NCI-H2171 treated with DMSO at 0.1 percent for 48 hours (cell line): ENCODE measurements at places on chromosomes 7 and 10.

GRCh38 chr10:112307358-112308124 lies 24.3 kb downstream of the TECTB start:
- DNase-seq: peak; percentile 12

DNA sequence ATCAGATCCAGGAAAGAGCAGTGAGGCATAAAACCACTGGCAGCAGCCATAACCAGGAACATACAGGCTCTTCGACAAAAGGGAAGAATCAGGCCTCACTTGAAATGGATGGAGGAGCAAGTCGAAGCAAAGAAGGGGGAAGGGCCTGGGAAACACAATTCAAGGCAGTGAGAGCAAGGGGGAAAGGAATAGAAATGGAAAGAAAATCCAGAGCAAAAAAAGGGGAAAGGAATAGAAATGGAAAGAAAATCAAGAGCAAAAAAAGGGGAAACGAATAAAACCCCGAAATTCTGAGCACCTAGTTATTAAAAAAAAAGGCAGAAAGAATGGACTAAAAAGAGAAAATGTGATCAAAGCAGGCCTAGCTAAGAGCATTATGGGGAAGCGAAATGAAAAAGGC lies 24.1 kb upstream of the PRKAR2B start:
- no peak for DNase-seq

DNA sequence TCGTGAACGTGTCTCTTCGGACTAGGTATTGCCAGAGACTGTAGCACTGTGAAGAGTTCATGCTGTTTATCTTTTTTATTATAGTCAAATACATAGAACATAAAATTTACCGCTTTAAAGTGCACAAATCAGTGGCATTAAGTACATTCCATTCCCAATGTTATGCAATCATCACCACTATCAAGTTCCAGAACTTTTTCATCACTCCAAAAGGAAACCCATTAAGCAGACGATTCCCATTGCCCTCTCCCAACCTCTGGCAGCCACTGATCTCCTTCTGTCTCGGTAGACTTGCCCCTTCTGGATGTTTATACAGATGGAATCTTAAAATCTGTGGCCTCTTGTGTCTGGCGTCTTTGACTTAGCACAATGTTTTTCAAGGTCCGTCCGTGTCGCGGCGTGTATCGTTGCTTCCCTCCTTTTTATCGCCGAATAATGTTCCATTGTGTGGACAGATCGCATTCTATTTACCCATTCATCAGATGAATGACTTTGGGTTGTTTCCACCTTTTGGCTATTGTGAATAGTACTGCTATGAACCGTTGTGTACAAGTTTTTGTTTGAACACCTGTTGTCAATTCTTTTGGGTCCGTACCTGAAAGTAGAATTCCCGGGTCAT lies 2.7 kb downstream of the PROSER2 start:
- DNase-seq: no peak

- DNase-seq: no peak
Measured at GRCh38 chr10:15781381-15781960, 61.7 kb upstream of the ITGA8 start.

- peak; percentile 70 for DNase-seq
Measured at GRCh38 chr7:6210621-6211372, 61.6 kb downstream of the CYTH3 start.

GRCh38 chr10:28091913-28092312 lies 93.0 kb upstream of the ODAD2 start:
- no peak for DNase-seq

GRCh38 chr7:82808633-82809032 lies 354.1 kb downstream of the PCLO start:
- DNase-seq: no peak

DNA sequence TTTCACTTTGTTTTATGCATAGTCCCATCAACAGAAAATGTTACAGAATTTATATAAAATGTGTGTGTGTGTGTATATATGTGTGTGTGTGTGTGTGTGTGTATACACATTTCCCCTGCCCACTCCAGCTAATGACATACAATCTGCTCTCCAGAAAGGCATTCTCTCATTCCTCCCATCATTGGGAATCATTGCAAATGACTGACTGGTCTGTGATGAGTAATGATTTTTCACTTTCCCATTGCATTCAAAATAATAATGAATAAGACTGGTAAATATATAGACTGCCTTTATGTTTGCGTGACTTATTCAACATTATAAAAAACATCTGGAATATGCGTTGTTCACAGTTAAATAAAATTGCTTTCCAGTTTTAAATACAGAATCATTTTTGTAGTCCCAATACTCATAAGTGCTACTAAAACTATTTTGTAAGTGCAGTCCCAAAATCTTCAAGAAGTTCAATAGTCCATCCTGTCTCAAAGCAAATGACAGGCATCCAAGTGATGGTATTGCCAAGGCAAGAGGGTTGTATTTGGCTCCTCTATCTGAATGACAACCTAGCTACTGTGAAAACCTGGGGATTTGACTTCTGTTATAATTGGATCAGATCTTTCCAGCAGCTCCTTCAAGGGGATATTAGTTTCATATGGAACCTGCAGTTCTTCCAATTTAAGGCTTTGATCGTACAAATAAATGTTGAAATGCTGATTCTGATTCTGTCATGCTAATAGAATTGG lies 150.9 kb downstream of the POLR1F start:
- DNase-seq: no peak

GRCh38 chr7:36287371-36288241 lies 102.1 kb upstream of the ANLN start:
- peak; percentile 38 for DNase-seq

DNA sequence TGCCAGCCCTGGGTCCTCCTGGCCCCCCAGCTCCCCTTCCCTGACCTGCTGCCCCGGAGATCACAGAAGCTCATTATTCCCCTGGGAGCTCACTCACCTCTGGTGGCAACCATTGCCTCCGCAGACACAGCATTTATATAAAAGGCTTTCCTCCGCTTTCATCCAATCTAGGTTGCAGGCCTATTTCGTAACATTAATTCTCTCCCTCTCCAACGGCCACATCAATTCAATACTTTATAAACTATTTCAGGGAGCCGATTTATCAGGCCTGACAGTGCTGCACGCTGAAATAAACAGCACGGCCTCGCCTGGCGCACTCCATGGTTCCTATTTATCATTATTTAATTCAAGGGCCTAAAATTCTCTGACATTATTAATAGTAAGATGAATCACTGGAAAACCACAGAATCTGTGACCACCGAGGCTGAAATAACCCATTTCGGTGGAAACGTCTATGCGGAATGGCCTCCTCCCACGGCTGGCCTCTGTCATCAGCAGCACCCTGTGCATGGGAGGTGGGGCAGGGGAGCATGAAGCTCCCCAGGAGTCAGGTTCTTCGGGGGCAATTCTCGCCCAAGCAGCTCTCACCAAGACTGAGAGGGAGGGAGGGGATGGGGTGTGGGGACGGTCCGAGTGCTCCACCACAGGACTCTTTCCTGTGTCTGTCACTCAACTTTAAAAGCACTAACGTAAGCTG lies 249.3 kb upstream of the PFKP start:
- no peak for DNase-seq

- peak; percentile 92 for DNase-seq
Measured at GRCh38 chr7:5425507-5426225, 2.0 kb upstream of the TNRC18 start.

DNA sequence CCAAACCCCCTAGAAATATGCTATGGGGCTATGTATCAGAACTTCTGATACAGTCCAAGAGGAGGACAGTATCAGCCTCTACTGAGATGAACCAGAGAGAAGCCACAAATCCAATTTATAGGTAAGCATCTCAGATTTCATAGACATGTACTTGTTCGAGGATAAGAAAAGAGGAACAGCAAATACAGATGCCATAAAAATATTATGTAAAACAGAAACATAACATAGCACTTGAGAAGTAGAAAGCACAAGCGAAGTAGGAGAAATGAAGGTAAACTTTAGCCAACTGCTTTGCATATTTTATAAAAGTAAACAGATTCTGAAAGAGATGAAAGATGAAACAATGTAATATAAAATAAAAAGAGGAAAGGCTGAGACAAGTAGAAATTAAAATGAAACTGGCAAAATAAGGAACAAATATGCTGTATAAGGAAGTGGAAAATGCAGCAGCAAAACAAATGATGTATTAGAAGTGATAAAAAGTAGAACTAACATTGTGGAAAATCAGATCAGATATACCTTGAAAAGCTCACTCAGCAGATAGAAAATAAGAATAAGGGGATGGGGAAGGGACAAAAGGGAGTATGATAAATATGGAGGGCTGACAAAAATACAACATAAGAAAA lies 135.1 kb downstream of the SKAP2 start:
- DNase-seq: no peak

DNA sequence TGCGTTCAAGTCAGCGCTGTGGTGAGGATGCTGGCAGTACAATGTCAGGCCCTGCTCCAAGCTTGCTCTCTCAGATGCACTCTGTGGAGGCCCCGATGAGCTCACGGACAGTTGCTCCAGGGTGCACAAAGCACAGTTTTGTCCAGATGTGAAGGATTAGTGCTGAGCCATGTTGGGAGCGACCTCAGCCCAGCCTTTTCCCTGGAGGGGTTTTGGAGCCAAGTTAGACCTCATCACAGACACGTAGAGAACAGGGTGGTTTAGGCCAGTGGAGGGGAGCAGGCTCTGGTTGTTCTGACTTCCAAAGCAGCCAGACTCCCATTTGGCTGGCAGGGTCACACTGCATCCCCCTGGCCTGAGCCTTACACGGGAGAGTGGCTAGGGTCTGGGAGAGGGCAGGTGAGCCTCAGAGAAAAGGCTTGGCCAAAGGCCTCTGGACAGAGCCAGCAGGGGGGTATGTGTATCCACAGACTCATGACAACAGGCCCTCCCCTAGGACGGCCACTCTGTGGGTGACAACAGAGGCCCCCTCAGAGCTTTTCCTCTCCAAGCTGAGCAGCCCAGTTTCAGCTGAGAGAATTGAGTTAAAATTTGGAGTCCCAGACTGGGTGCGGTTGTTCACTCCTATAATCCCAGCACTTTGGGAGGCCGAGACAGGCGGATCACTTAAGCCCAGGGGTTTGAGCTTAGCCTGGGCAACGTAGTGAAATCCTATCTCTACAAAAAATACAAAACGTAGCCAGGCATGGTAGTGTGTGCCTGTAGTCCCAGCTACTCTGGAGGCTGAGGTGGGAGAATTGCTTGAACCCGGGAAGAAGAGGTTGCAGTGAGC lies 4.7 kb downstream of the PLAC9 start:
- no peak for DNase-seq

DNA sequence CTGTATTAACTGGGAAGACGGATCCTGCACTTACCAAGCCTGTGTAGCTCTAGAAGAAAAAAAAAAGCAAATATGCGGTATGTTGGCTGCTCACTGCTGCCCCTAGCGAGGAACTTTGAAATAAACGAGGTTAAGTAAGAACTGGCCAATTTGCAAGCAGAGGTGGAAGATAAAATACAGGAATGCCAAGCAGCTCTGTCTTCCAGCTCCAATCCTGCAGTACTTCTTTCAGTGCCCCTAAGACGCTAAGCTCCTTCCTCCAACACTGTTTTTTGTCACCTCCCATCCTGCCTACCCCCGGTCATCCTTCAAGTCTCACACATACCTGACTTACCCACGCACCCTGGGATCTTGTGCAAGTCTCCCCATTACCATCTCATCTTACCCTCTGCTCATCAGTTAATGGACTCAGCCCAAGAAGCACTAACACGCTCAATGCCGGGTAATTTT lies 809 bp downstream of the C10orf143 start:
- peak; percentile 79 for DNase-seq

DNA sequence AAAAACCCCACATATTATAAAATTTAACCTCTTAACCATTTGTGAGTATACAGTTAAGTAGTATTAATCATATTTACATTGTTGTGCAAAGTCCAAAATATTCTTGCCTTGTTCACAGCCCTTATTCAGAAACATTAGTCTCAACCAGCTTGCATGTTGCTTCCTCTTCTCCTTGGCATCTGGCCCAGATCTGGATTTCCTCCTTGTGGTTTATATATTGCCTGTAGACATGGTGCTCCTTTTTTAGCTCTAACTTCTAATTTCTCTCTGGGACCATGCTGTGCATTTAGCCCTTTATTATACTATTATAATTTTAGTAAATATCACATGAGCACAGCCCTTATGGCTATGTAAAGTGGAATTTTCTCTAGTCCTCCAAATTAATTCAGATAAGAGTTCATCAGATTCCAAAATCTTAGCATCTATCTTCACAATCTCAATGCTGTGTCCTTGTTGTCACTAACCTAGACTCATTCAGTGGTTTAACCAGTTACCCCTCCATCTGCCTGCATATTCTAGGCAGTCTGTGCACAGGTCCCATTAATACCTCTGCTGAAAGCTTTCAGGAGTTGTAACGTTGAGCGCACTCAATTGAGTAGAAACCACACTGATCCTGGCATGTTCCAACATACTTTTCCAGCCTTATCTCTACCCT lies 7.9 kb downstream of the CPED1 start:
- peak; percentile 55 for DNase-seq

DNA sequence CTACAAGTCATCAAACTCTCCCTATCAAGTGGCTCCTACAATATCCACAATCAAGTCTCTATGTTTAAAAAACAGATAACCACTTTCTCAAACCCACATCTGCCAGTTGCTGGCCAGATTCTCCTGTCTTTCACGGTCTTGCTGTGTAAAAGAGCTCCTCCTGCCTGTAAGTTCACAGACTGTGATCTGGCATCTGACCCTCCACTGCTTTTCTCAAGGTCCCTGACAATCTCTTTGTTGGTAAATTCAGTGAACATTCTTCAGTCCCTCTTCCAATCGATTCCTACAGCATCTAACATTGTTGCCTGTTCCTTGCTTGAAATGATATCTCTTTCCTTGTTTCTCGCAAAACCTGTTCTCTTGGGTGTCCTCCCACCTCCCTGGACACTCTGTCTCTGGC lies 18.5 kb upstream of the LMOD2 start:
- no peak for DNase-seq

DNA sequence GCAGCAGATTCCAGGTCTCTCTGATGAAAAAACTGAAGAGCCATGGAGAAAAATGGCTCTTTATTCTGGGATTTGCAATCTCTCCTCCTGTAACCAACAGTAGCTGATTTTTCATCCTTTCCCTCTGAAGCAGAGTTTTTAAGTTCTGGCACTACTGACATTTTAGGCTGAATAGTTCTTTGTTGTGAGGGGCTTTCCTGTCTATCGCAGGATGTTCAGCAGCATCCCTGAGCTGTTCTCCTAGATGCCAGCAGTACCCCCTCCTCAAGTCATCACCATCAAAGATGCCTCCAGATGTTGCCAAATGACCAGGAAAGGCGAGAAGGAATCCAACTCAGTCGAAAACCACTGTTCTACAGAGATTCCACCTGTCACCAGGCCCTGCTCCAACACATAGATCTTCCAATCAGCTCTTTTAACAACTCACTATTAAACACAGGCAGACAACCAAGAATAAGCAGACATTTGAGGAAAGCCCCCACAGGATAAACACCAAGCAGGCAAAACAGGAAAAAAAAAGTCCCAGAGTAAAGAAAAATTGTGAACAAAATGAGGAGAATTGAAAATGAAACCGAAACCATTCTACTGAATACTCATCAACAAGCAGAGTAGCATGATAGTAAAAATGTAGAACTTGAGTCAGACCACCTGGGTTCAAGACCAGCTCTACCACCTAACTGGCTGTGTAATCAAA lies 124.8 kb downstream of the MPP7 start:
- DNase-seq: no peak
